ENCODE measurements at places on chromosomes 1 and 21.

GRCh38 chr1:207944571-207944970 is 33.6 kb upstream of the CD34 start:
- DNase-seq, result no peak

GRCh38 chr1:224264321-224264720 is 65.7 kb downstream of the NVL start:
- no peak for DNase-seq

- no peak for DNase-seq
These were observed 195.1 kb downstream of the HLX start for GRCh38 chr1:221074332-221074731.

DNA sequence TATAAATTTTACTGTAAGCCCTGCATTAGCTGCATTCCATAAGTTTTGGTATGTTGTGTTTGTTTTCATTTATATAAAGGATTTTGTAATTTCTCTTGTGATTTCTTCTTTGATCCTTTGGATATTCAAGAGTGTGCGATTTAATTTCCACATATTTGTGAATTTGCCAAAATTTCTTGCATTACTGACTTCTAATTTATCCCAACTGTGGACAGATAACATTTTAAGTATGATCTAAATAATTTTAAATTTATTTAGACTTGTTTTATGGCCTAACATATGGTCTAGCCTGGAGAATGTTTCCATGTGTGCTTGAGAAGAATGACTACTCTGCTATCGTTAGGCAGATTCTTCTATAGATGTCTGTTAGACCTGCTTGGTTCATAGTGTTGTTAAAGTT is 23.2 kb downstream of the RPE65 start:
- no peak for DNase-seq

- no peak for DNase-seq
These were observed 14.3 kb upstream of the LPAR3 start for GRCh38 chr1:84907095-84907827.

DNA sequence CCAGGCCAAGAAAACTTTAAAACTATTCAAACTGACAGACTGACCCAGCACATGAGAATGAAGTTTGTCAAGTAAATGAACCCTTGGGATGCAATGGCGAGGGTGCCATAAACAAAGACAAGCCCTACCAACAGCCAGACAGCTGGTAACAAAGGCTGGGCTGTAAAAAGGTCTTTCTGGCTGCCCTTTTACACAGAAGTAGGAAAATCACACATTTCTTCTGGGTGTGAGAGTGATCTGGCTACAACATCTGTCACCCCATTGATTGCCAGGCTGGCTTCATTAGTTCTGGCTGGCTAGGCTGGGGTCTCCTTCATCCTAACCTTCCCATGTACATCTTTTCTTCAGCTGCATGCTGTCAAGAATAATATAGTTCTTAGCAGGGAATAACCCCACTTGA is 83.6 kb upstream of the FOXD3 start:
- DNase-seq, result no peak

- DNase-seq, result no peak
These were observed 78.8 kb downstream of the TRABD2B start for GRCh38 chr1:47918257-47918867.

DNA sequence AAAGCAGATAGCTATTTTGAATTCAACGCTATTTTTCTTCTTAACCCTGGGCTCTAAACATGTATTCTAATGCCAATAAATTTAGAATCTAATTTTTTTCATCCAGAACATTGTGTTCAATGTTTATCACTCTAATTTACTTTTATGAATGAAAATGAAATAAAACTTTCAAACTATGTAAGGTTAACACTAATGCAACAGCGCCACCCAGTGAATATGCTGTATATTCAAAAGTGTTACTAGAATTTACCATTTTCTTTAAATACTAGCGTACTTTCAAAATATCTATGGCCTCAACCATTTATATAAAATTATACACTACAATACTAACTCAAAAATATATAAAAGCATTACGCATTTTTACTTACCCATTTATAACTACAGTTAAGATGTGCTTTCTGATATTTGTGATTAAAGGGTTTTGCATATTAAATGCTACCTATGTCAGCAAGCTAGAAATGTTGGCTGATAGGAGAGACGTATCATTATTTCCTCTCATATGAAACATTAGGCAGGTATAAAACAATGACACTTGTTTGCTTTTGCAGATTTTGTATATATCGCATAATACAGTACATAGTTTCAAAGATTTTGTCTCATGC is 5.9 kb upstream of the NUF2 start:
- peak; percentile 43 for DNase-seq

DNA sequence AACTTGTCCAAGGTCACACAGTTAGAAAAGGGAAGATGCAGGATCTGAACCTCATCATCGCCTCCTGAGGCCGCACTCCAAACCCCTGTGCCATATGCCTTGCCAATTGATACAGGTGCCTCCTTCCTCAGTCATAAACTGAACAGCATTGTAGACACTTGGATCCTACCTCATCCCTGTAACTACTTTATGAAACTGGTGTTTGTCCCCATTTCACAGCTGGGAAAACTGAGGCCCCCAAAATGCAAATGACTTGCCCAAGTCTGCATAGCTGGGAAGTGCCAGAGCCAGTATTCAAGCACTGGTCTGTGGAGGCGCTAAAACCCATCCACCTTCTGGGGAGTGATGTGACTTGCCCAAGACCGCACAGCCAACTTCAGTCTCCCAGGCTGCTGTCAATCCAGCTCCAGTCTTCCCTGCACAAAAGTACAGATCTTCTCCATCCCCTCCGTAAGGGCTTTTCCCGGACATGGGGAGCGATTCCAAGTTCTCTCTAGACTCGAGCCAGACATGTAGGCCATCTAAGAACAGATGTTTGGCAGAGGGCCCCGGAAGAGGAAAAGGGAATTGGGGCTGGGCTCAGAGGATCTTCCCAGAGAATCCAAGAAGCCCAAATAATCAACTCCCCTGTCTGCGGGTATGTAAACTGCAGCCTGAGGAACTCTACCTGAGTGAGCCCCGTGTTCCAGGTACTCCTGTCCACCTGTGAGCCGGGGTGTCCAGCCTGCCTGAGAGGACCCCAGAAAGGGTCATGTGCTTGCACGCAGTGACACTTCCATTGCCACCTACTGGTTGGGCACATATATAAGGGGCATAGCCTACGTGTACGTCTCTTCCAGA is 60.5 kb downstream of the SYT2 start:
- no peak for DNase-seq

DNA sequence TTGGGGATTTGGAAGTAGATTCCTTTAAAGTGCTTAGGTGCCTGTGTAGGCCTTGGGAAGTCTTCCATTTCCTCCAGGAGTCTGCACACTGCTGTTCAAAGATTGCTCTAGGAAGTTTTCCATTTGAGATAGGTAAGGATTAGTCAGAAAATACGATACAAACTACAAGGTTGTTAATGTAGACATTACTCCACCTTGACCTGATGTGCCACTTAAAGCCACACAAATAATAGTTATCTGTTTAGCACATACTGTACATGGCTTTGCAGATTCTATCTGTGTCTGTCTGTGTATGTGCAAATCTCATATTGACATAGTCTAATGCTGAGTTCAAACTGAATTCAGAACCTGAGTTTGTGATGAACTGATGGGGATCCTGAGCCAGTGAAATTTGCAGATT is 118.4 kb downstream of the RHOU start:
- no peak for DNase-seq

- no peak for DNase-seq
These were observed 157.1 kb upstream of the HMGB4 start for GRCh38 chr1:33706634-33707255.

DNA sequence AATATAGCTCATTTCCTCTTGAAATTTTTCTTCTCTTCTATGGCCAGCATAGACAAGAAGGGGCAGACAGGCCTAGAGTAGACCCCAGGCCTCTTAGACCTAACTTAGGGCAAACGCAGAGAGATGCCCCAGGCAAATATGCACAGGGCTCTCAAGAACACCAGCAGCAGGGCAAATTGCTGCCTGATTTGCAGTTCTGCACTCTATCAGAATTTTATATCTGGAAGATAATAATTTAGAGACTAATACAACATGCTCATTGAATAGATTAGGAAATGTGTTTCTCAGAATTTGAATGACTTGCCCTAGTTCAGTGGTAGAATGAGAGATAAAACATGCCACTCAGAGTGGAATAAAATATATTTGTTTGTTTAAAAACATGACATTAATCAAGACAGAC is 200.4 kb upstream of the ADGRL2 start:
- DNase-seq, result no peak

DNA sequence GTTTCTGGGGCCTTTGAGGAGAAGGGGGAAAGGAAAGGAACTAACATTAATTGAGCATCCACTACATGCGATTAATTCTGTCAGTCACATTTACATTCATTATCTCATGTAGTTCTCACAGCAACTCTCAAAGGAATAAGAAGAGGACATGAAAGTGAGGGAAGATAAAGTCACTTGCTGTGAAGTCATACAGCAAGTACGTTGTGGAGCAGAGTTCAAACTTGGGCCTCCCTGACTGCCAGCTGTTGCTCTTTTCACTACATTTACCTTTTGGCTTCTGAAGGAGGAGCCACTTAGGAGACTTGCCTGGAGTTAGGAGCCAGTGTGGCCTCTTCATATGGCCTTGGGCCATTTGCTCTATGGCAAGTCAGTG is 6.2 kb downstream of the ZNF691 start:
- no peak for DNase-seq

GRCh38 chr1:162629077-162629627 is 3.1 kb upstream of the DDR2 start:
- DNase-seq, result no peak

DNA sequence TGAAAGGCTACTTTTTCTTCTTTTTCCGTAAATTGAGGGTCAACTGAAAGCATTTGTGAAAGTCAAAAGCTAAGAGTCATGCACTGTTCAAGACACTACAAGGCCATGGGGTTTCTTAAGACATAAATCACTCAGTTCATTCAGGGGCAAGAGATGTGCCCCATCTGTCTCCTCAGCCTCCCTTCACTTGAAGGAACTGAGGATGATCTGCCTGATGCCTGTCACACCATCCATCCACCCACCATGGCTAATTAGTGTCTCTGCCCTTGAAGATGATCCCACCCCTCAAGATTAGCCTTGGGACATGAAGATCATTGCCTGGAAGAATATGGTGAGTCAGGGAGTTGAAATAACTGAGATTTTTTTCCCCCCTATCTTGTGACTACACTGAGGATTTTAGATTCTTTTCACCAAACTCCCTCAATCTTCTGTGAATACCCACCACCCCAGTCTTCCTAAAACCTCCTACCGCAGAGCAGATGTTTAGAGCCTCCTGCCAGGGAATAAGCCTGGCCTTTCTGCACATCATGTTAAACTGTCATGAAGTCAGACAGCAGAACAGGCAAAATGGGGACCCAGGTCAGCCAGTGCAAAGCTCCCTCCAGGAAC is 88.6 kb upstream of the LMO4 start:
- DNase-seq, result no peak

GRCh38 chr21:34835526-34835925 is 166.7 kb downstream of the CLIC6 start:
- no peak for DNase-seq

GRCh38 chr1:206117151-206117948 is at the start of gene AVPR1B:
AVPR1B (minus strand) TSS chr1:206117388; CDS start chr1:206116890, 498 bp downstream.
- DNase-seq, result peak; percentile 8

- no peak for DNase-seq
These were observed 419.6 kb downstream of the RWDD3 start for GRCh38 chr1:95653618-95654017.

DNA sequence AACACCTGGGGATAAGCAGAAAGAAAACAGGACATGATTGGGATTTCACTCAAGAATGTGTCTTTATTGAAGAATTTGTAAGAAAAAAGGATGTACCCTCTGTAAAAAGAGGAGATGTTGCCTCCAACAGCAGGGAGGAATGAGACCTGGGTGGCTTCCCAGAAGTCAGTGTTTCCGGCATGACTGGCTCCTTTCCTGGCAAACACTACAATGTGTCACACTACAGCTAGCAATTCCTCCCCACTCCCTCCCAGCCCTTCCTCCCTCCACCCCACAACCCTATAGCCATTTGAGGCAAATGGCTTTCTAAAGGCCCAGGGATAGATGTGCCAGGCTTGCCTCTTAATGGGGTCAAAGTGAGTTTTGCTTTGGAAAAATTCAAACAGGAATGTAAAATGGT is 11.5 kb upstream of the COL8A2 start:
- DNase-seq, result no peak

GRCh38 chr1:114180742-114181141 is 27.1 kb upstream of the SYT6 start:
- DNase-seq, result no peak

GRCh38 chr1:1291548-1292441 is 11.6 kb downstream of the SCNN1D start:
- DNase-seq, result no peak

- no peak for DNase-seq
These were observed 125.2 kb upstream of the DPYD start for GRCh38 chr1:98045767-98046641.

- no peak for DNase-seq
These were observed 83.1 kb upstream of the HAO2 start for GRCh38 chr1:119285482-119285881.

DNA sequence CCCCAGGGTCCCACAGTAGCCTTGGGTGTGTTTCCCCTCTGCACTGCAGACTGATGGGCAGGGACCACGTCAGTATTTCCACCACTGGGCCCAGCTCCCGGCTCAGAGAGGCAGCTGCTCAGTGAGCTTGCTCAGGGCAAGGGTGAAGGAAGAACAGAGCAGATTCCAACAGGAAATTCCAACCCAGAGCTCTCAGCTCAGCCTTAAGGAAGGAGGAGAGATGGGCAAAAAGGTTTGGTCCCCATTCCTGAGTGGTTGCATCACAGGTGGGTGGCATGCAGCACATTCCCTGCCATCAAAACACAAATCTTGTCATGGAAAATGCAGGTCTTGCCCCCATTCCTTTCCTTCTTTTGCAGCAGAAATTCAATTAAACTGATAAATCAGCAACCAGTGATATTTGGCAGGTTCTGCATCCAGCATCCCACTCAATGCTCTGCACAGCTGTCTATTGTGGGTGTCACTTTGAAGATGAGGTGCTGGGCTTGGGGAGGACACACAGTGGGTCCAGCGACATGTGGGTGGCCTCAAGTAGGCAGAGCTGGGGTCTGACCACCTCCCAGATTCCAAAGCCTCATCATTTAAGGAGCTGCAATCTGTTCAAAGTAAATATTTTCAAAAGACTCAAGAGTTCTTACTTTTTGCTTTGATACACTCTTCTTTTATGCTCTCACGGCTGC is 315.4 kb downstream of the DSCAM start:
- DNase-seq, result no peak

- no peak for DNase-seq
These were observed 162.0 kb upstream of the C1orf174 start for GRCh38 chr1:4062041-4062440.

DNA sequence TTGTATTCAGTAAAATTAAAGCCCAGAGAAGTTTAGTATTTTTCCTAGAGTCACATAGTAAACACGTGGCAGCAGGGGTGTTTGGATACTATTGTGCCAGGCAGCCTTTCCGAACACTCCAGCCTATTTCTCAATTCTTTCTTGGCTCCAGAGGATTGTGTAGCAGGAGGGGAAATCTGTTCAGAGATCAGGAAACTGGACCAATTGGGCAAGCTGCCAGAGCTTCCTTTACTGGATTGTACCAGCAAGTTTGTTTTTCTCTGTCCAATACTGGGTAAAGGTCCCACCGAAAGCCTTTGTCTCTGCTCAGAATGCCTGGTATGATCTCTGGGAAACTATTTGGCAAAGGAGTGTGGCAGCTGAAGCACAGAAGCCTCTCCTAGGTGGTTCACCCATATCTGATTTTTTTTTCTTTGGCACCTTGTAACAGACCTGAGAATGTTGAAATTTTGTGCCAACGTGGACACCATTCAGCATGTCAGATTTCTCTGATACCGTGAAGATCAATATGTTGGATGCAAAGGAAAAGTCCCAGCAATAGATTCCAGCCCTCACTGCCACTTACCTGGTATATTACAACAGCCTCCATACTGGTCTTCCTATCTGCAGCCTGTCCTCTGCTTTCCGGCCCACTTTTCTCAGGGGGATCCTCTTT is 126.2 kb downstream of the FGGY start:
- DNase-seq, result no peak

All from stimulated activated CD4-positive, alpha-beta T cell treated with anti-CD3 and anti-CD28 coated beads, Interleukin-12 subunit alpha, Interleukin-12 subunit beta, amount 100 ng/mL, for 48 hours (primary cell).